ENCODE measurements at places on chromosomes 11 and 22. TPM values are rescaled to one million over a fixed set of nuclear protein-coding genes. Genes with fewer than 3 reads are reported as not detected.

The FOSL1 gene
- 2.2 TPM for total RNA-seq

The DEUP1 gene
- 0.68 TPM for total RNA-seq

The ANKRD49 gene
- total RNA-seq, result 14.7 TPM

GRCh38 chr22:44448271-44448830 is 49.7 kb downstream of the RTL6 start:
- DNase-seq, result no peak

GRCh38 chr22:38347944-38348750 is 30.9 kb upstream of the CSNK1E start:
- no peak for DNase-seq

The SMTNL1 gene
- total RNA-seq, result not detected

DNA sequence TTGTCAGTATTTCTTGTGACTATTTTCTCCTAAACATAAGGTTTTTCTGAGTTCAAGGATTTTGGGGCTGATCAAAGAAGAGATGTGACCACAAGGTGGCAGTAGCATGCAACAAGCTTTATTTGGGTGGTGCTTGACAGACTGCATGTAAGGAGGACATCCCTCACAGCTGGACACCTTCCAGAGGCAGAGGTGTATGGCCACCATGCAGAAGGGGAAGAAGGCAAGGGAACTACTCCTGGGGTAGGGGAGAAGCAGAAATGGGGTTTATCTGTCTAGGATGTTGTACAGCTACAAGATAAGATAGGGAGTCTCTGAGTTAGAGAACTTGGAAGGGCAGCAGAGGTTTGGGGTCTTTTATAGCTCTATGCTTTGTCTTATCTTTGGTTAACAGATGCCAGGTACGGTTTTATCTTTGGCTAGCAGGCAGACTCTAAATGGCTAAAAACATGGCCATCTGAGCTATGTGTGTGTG is 5.1 kb upstream of the BIRC2 start:
- DNase-seq, result peak; percentile 51

The RIC3 gene
- 12.7 TPM for total RNA-seq

The PIWIL4 gene
- 1.9 TPM for total RNA-seq

The P4HA3 gene
- total RNA-seq, result 0.56 TPM

- no peak for DNase-seq
These were observed 416.7 kb upstream of the CHORDC1 start for GRCh38 chr11:90639461-90639993.

The CLDN25 gene
- not detected for total RNA-seq

The SCO2 gene
- 4.9 TPM for total RNA-seq

The ELP4 gene
- 22.1 TPM for total RNA-seq

The POU2F3 gene
- total RNA-seq, result 4.6 TPM

- no peak for DNase-seq
These were observed 260.9 kb downstream of the KIRREL3 start for GRCh38 chr11:126739499-126740145.

- DNase-seq, result no peak
These were observed 53.8 kb upstream of the THY1 start for GRCh38 chr11:119476666-119477331.

The OSM gene
- 1.1 TPM for total RNA-seq

DNA sequence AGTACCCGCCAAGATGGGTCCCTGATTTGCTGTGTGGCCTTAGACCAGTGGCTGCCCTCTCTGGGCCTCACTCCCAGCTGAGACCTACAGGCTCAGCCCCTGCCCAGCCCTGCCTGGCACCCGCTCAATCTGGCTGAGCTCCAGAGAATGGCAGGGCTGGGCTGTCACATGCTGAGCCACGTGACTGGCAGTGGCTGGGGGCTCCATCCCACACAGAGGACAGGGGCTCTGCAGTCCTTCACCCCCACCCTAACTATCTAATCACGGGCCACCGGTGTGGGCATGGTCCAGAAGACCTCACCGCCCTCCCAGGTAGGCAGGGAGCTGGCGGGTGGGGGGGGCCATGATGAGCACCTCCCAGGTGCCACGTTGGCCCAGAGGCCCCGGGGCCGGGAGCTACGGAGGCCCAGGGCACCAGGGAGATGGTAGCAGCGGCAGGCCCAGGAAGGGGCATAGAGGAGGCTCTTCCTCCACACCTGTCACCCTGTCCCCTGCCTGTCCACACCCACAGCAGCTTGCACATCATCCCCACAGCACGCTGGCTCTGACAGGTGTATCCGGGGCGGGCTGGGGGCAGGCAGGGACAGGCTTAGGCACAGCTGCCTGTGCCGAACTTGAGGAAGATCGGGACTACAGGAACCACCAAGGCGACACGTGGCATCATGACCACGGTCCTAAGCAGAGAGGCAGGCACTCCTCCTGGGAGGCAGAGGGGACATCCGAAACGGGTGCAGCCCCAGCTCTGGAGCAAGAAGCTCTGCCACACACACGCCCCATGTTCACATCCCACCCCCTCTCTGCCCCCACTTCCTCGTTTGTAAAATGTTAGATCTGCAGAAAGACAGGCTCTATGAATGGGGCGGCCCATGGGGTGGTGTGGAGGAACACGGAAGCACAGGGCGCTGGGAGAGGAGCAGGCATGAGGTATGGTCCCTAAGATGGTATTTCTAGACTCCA is 1.5 kb upstream of the ALDH3B1 start:
- DNase-seq, result peak; percentile 74

DNA sequence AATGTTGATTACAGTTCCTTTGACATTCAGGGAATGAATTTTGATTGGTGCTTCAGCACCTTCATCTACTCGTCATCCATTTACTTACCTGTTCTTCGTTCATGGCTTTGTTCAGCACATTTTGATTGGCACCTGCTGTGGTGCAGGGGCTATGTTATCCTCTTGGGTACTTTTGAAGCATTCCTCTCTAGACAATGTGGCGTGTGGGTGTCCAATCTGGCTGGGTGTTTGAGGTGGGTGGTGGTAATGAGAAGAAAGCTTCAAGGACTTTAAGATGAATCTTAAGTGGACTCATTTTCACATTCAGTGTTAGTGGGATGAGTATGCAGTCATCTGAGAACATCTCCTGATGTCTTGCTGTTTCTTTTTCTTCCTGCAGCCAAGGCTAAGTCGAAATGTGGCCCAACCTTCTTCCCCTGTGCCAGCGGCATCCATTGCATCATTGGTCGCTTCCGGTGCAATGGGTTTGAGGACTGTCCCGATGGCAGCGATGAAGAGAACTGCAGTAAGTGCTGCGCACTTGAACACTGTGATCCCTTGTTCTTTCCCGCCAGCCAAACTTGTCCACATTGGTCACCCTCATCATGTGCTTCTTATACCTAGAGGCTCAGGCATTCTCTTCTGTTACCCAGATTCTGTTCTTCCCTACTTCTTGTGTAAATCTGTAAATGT is 137.5 kb downstream of the LDLRAD3 start:
- DNase-seq, result no peak

GRCh38 chr22:48953103-48953720 is 874.5 kb downstream of the BRD1 start:
- DNase-seq, result no peak

The PSMA1 gene
- 121 TPM for total RNA-seq

All from lower lobe of right lung (tissue), 2 donors.